ENCODE measurements at places on chromosomes 3 and 15. TPM values are rescaled to one million over a fixed set of nuclear protein-coding genes. Genes with fewer than 3 reads are reported as not detected.

DNA sequence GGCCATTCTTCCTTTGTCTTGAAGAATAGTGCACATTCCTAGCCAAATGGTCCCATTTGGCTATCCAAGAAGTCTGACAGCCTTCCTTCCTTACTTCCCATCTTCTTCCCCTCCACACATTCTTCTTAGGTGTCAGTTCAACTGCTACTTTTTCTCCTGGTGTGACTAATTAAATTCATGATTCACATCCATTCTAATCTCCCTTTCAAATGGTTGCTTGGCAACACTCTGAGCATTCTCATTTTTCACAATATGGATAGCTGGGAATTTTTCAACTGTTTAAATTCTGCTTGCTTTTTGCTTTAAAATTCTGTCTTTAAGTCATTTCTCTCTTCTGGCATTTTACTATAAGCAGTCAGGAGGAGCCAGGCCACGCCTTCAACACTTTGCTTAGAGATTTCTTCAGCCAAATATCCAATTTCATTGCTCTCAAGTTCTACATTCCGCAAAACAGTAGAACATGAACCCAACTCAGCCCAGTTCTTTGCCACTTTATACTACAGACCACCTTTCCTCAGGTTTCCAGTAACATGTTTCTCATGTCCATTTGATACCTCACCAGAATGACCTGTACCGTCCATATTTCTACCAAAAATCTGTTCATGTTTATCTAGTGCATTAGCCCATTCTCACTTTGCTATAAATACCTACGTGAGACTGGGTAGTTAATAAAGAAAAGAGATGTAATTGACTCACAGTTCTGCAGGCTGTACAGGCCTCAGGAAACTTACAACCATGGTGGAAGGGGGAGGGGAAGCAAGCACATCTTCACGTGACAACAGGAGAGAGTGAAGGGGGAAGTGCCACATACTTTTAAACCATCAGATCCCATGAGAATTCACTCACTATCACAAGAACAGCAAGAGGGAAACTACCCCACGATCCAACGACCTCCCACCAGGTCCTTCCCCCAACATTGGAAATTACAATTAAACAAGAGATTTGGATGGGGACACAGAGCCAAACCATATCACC is 31.9 kb upstream of the MCF2L2 start:
- DNase-seq = peak; percentile 46

GRCh38 chr15:73190189-73190601 is 137.9 kb downstream of the NEO1 start:
- DNase-seq = no peak

Gene TLR9
- polyA plus RNA-seq = 0.11 TPM

Gene CLPX
- polyA plus RNA-seq = 11.1 TPM

Gene KBTBD8
- 0.26 TPM for polyA plus RNA-seq

- no peak for DNase-seq
These were observed 6.9 kb upstream of the NCBP2 start for GRCh38 chr3:196949285-196949619.

Gene FBXO40
- polyA plus RNA-seq = not detected

DNA sequence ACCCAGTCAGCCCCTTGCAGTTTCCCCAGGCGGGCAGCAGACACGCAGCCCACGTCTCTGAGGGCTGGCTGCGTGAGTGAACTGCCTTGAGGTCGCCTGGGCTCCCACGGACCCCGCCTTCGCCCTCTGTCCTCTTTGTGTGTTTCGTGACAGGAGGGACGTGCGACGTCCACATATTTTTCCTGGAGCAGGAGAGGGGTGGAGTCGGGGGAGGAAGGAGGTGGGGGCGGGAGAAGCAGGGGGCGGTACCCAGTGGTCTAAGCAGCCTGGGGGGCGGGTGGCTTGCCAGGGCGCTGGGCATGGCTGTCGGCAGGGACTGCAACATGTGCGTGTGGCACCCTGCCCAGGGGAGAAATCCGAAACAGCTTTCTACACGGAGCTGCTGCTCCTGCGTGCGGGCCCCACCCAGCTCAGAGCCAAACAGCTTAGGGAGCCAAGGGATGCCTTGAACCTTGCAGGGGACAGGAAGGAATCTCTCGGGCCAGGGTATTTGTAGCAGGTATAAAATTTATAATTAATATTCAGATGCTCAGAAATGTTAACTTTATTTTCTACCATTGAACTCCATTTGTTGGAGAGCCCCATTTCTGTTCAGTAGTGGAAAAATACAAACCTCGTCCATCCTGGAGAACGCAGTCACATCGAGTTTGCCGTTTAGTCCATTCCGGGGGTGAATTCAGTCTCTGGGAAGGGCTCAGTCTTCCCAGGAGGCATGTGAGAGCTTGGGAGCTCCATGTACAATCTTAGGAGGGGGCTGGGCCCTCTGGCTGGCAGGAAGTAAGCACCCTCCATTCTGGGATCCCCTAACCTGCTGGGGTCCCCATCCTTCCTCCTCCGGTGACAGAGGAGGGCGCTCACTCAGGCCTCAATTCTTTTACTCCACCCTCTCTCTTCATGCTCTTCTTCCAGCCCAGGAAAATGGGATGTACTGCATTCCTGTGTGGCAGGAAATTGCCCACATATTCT is 79.1 kb upstream of the MEF2A start:
- peak; percentile 61 for DNase-seq

DNA sequence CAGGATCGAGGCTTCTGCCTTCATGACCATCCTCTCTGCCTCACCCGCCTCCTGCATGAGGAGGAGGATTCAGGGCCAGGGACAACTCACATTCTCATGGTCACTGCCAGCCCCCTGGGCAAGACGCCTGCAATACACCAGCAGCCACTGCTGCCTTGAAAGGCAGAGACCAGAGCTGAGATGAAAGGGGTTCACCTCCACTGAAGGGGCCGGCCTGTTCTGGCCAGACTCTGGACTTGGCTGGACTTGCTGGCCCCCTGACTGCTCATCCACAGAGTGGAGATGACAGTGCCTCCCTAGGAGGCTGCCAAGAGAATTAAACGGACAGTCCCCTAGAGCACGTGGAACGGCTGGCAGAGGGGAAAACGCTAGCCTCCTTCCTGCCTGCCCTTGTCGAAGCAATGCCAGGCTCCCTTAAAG is 35.2 kb downstream of the MGLL start:
- DNase-seq = no peak

Gene VIPR1
- 5.2 TPM for polyA plus RNA-seq

DNA sequence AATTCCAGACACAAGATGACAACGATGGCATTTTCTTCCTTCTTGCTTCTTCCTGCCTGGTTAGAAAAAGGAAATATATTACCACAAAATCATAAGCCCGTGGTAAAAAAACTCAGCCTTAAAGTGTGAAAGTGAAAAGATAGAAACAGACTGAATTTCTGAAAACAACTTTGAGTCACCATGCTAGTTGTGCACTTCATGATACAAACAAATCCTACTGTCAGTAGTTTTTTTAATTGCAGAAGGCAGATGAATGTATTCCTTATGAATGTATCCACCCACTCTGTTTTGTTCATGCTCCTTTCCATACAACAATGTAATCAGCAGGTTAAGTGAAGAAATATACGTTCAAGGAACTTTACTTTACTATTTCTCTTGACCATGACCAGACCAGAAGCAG is 1144.7 kb downstream of the OTOL1 start:
- no peak for DNase-seq

- DNase-seq = no peak
These were observed 207.6 kb downstream of the UACA start for GRCh38 chr15:70555713-70556112.

Gene MUC13
- polyA plus RNA-seq = not detected

- DNase-seq = no peak
These were observed 26.3 kb downstream of the KPNA1 start for GRCh38 chr3:122488262-122488973.

Gene ABI3BP
- polyA plus RNA-seq = 106 TPM

Gene PLA2G4E
- polyA plus RNA-seq = not detected

DNA sequence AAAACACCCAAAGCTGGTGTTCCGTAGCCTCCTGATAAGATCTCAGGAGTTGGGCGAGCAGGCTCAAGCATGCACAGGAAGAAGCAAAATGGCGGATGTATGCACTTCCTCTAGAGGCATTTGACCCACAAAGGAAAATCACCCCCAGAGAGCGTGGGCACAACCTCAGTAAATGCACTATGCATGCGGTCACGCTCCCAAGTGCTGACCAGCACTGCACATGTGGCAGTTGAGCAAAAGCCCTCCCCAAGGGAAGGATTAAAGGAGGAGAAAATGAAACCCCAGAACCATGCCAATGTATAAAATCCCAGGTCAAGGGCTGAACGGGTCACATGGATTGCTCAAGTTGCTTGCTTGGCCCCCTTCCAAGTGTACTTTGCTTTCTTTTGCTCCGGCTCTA is 289.4 kb upstream of the IGF1R start:
- DNase-seq = no peak

DNA sequence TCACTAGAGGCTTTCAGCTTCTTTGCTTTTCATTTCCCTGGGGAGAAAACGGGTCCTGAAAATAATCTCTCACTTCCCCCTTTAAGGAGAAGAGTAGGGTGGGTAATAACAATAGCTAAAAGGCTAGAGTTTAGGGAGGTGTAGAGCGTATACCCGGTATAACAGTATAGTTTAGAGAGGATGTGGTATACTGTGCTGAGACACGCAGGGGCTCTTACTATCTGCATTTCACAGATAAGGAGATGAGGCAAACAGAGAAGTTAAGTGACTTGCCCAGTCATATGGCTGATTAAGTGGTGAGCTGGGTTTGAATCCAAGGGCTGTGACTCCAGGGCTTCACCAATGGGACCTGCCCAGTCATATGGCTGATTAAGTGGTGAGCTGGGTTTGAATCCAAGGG is 15.0 kb upstream of the KCNMB3 start:
- DNase-seq = no peak

DNA sequence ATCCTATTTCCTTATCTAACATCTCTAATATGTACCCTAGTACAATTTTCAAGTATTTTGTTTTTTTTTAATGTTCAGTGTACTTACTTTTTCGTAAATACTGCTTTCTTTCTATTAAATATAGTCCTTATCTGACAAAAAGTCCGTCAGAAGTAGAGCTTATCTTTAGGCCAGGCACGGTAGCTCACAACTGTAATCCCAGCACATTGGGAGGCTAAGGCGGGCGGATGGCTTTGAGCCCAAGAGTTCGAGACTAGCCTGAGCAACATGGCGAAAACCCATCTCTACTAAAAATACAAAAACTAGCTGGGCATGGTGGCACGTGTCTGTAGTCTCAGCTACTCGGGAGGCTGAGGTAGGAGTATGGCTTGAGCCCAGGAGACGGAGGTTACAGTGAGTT is 41.1 kb downstream of the USP3 start:
- no peak for DNase-seq

- DNase-seq = no peak
These were observed 609.7 kb upstream of the ARRDC4 start for GRCh38 chr15:97350813-97351212.

- no peak for DNase-seq
These were observed 21.0 kb downstream of the PAQR5 start for GRCh38 chr15:69319384-69320375.

Gene SCG3
- polyA plus RNA-seq = not detected

GRCh38 chr3:4225005-4225471 is 78.1 kb upstream of the SETMAR start:
- no peak for DNase-seq

Gene RLBP1
- not detected for polyA plus RNA-seq

DNA sequence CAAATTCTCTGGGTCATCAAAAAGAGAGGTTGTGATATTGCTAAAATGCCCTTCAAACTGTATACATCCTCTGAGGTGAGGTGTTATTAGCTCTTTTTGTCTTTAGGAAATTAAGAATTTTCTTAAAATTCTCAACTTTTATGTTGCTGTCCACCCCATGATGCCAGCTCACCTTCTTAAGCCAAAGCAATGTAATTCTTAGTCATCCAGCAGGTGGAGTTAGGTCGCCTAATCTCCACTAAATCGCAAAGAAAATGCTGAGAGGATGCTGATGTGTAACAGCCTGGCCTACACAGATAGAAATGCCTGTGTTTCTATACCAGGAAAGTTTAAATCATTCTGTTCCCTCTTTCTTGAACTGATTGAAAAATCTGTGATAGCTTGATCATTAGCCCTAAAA is 770.2 kb upstream of the ALCAM start:
- DNase-seq = peak; percentile 68

Gene EPHA3
- not detected for polyA plus RNA-seq

Gene CYP1A2
- not detected for polyA plus RNA-seq

GRCh38 chr15:69542028-69542427 is 89.4 kb downstream of the RPLP1 start:
- no peak for DNase-seq

Gene KIF7
- 4.2 TPM for polyA plus RNA-seq

Gene CHRFAM7A
- 1.5 TPM for polyA plus RNA-seq

DNA sequence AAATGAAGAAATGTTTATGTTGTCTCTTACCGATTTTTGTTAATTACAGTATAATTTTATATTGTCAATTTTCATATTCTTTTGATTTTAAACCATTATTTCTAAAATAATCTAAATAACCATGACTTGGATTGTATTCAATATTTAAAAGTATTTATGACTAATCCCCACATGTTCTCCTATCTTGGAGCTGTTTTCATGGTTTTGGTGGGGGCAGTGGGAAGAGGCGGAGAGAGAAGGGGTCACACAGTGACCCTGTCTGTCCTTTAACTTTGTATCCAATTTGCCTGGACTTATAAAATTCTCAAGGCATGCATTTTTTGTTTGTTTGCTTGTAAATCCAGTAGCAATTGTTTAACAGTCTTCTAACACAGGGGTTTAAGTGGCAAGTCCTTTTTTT is 407.4 kb downstream of the NTRK3 start:
- DNase-seq = no peak

- no peak for DNase-seq
These were observed 29.3 kb downstream of the TMEM41A start for GRCh38 chr3:185469542-185469941.

DNA sequence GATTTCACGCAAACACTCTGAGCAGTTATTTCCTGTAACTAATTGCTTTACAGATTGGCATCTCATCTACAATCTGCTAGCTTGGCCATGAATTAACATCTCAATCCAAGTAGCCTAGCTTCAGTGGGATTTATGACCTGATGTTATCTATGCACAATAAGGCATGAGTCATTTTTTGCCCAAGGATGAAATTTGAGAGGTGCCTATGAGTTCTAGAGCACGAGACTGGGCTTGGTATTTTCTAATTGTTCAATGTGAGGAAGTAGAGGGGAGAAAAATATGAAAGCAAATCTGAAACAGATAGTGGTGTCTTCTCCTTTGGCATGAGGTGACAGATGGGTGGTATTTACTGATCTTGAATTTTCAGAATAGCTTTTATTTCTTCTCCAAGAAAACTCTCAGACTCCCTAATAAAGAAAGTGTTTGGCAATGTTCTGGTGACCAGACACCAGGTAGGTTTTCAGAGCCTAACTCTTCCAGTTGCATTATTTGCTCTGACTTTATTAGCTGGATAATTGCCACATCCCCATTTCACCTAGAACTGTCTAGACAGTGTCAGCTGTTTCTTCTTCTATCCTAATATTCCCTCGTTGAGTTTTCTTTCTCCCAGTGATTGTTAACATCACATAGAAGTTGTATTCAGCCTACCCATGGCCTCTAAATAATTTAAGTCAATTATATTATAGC is 301.0 kb upstream of the UMPS start:
- peak; percentile 88 for DNase-seq

GRCh38 chr3:193605876-193606275 is 12.9 kb downstream of the OPA1 start:
- peak; percentile 64 for DNase-seq

- no peak for DNase-seq
These were observed 44.9 kb upstream of the LRRFIP2 start for GRCh38 chr3:37219266-37219665.

Gene GNAT1
- not detected for polyA plus RNA-seq

Gene CSPG4
- polyA plus RNA-seq = not detected

Gene SLC6A1
- not detected for polyA plus RNA-seq
